ENCODE measurements at places on chromosomes 5 and 9.
A peak's percentile ranks its signal among the peaks of the same experiment; 100 is the strongest.

GRCh38 chr5:10729320-10730042, 31.6 kb downstream of the DAP start:
- H3K4me1 ChIP-seq = peaks cover 32% of the 10 kb centered on the region
- H3K27ac ChIP-seq = peak overlapping the region; percentile 33
- H3K4me3 ChIP-seq = no peak overlapping the region
- DNase-seq = no peak
- peaks cover 30% of the 10 kb centered on the region for H3K36me3 ChIP-seq

- H3K27me3 ChIP-seq = no peaks in the 10 kb centered on the region
- H3K4me3 ChIP-seq = no peak overlapping the region
- no peaks in the 10 kb centered on the region for H3K36me3 ChIP-seq
- no peak overlapping the region for H3K27ac ChIP-seq
Measured at GRCh38 chr5:36558641-36559040, 47.8 kb upstream of the SLC1A3 start.

GRCh38 chr9:1957856-1958255, 57.3 kb upstream of the SMARCA2 start:
- no peak overlapping the region for H3K27ac ChIP-seq
- H3K27me3 ChIP-seq = no peaks in the 10 kb centered on the region
- H3K36me3 ChIP-seq = no peaks in the 10 kb centered on the region
- H3K4me3 ChIP-seq = no peak overlapping the region

GRCh38 chr5:60504342-60504741, 195.6 kb downstream of the DEPDC1B start:
- H3K4me1 ChIP-seq = no peaks in the 10 kb centered on the region
- H3K4me3 ChIP-seq = no peak overlapping the region
- DNase-seq = no peak
- H3K27me3 ChIP-seq = no peaks in the 10 kb centered on the region
- no peaks in the 10 kb centered on the region for H3K36me3 ChIP-seq

DNA sequence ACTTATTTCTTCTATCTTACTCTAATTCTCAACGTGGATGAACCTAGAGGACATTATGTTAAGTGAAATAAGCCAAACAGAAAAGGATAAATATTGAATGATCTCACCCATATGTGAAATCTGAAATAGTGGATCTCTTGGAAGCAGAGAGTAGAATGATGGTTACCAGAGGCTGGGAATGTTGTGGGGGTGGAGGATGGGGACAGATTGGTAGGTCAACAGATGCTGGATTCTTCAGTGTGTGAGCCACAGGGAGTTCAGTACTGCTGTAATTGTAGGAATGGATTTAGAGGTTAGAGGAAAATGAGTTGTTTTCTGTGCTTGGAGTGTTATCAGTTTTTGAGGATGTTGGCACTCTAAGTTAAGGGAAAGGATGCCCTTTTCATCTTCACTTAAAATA, 190.6 kb downstream of the FBXL7 start:
- no peaks in the 10 kb centered on the region for H3K36me3 ChIP-seq
- no peak for DNase-seq
- H3K27me3 ChIP-seq = no peaks in the 10 kb centered on the region
- peaks cover 11% of the 10 kb centered on the region for H3K4me1 ChIP-seq
- no peak overlapping the region for H3K27ac ChIP-seq
- H3K4me3 ChIP-seq = no peak overlapping the region

- peaks cover 67% of the 10 kb centered on the region for H3K36me3 ChIP-seq
- H3K27me3 ChIP-seq = peaks cover 56% of the 10 kb centered on the region
- H3K27ac ChIP-seq = no peak overlapping the region
- no peak for DNase-seq
Measured at GRCh38 chr9:114092336-114092735, 6.8 kb downstream of the KIF12 start.

Measured in mesenchymal stem cell (in vitro differentiated cells and primary cell).